T-cell (primary cell): ENCODE measurements at places on chromosomes 11 and 22. TPM values are rescaled to one million over a fixed set of nuclear protein-coding genes. Genes with fewer than 3 reads are reported as not detected.
A peak's percentile ranks its signal among the peaks of the same experiment; 100 is the strongest.

The ASCC2 gene
- 87.4 TPM for total RNA-seq

The SESN3 gene
- total RNA-seq = 136 TPM

The ATG2A gene
- 165 TPM for total RNA-seq

The EI24 gene
- 20.0 TPM for total RNA-seq

The CLCF1 gene
- 5.6 TPM for total RNA-seq

The RAB39A gene
- not detected for total RNA-seq

The MPZL3 gene
- total RNA-seq = 16.2 TPM

The TMEM25 gene
- 31.7 TPM for total RNA-seq

The OR10D3 gene
- total RNA-seq = not detected

The OR51I1 gene
- not detected for total RNA-seq

GRCh38 chr11:66637557-66638176 lies 836 bp upstream of the RBM4 start:
- peak overlapping the region; percentile 78 for H3K27ac ChIP-seq
- H3K4me1 ChIP-seq = peaks cover 38% of the 10 kb centered on the region
- H3K36me3 ChIP-seq = peaks cover 5% of the 10 kb centered on the region
- no peaks in the 10 kb centered on the region for H3K27me3 ChIP-seq
- DNase-seq = no peak

DNA sequence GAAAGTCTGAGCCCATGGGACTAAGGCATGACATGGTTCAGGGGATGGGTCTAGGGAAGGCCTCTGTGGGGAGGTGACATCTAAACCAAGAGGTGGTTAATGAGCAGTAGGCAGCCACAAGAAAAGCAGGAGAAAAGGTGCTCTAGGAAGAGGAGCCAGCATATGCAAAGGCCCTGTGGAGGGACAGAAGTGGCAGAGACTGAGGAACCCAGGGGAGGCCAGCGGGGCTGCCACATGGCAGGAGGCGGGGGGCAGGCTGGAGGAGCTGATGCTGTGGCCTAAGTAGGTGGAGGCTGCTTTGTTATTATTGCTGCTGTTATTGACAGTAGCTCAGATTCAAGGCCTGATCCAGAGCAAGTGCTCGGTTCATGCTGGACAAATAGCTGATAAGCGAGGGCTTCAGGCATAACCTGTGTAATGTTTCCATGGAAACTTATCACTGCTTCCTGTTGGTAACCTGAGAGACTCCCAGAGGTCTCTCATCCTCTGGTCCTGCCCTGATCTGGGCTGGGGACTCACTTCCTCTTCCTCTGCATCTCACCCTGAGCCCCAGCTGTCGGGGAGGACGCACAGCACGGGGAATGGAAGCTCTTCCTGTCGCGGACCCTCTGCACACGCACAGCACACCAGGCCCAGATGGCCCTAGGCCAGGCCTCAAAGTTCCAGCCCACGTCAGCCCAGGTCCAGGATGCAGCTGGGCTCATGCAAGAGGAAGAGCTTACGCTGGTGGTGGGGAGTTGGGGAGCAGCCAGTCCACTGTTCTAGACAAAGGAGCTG lies 75.2 kb upstream of the TP53I11 start:
- DNase-seq = no peak
- H3K4me1 ChIP-seq = peaks cover 3% of the 10 kb centered on the region
- no peaks in the 10 kb centered on the region for H3K36me3 ChIP-seq
- no peak overlapping the region for H3K27ac ChIP-seq

GRCh38 chr11:47852053-47852452 lies 3.9 kb upstream of the NUP160 start:
- no peaks in the 10 kb centered on the region for H3K27me3 ChIP-seq
- peaks cover 38% of the 10 kb centered on the region for H3K4me1 ChIP-seq
- no peak for DNase-seq

- H3K4me1 ChIP-seq = no peaks in the 10 kb centered on the region
- DNase-seq = no peak
- no peaks in the 10 kb centered on the region for H3K36me3 ChIP-seq
Observed at GRCh38 chr11:42043312-42043711, 583.9 kb upstream of the LRRC4C start.

GRCh38 chr11:72631806-72632731 lies 42.2 kb downstream of the PDE2A start:
- DNase-seq = no peak
- no peaks in the 10 kb centered on the region for H3K36me3 ChIP-seq
- H3K4me3 ChIP-seq = no peak overlapping the region
- H3K27ac ChIP-seq = no peak overlapping the region
- H3K27me3 ChIP-seq = peaks cover 34% of the 10 kb centered on the region

GRCh38 chr11:121626507-121626875 lies 173.7 kb upstream of the SORL1-AS1 start:
- DNase-seq = no peak
- no peaks in the 10 kb centered on the region for H3K4me1 ChIP-seq
- H3K27me3 ChIP-seq = no peaks in the 10 kb centered on the region

DNA sequence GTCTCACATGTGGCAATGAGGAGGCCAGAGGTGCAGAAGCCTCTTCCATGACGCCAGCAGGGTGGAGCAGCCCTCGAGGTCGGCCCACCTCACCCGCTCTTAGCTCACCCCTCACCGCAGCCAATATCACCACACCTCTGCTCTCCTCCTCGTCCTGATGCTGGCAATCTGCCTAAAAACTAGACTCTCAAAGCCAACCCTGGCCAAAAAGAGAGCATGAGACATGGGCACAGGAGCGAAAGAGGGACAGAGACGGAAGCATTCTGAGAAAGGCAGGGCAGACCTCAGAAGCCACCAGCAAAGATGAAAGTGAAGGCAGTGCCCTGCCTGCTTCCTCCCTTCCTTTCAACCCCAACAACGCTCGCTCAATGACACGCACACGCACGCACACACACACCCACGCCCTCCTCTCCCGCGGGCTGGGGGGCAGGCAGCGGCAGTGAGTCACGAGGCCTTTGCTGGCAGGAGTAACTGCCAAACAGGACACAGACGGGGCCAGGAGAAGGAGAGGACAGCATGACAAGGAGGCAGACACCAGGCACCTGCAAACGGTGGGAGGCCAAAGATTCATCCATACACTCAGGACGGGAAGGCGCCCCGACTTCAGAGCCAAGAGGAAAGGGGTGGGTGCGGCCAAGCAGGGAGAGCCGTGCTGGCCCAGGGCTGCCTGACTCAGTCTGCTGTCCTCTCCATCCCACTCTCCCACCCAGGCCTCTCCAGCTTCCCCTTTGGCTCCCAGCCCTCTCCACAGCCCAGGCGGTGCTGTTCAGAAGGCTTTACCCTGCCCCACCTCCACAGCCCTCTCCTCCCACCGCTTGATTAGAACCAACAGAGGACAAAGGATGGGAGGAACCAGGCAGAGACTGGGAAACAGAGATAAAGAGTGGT lies 11.4 kb downstream of the IGSF9B start:
- H3K27ac ChIP-seq = peak overlapping the region; percentile 82
- peaks cover 5% of the 10 kb centered on the region for H3K36me3 ChIP-seq
- H3K27me3 ChIP-seq = no peaks in the 10 kb centered on the region
- peaks cover 64% of the 10 kb centered on the region for H3K4me1 ChIP-seq
- DNase-seq = peak; percentile 70

- no peaks in the 10 kb centered on the region for H3K4me1 ChIP-seq
- H3K27ac ChIP-seq = no peak overlapping the region
- peaks cover 14% of the 10 kb centered on the region for H3K36me3 ChIP-seq
- H3K4me3 ChIP-seq = no peak overlapping the region
- no peaks in the 10 kb centered on the region for H3K27me3 ChIP-seq
- DNase-seq = no peak
Observed at GRCh38 chr11:57303280-57303989, 21.3 kb downstream of the TNKS1BP1 start.

DNA sequence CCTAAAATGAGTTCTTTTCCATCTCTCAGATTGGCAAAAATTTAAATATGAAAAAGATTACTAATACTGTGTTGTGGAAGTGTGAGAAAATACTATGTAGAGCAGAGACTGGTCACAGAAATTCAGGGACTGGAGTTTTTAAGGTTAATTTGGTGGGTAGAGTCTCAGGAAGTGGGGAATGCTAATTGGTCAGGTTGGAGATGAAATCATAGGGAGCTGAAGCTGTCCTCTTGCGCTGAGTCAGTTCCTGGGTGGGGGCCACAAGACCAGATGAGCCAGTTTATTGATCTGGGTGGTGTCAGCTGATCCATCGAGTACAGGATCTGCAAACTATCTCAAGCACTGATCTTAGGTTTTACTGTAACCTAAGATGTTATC lies 29.4 kb upstream of the TMEM86A start:
- no peak for DNase-seq
- H3K36me3 ChIP-seq = no peaks in the 10 kb centered on the region
- H3K27me3 ChIP-seq = peaks cover 3% of the 10 kb centered on the region
- H3K4me3 ChIP-seq = no peak overlapping the region
- H3K27ac ChIP-seq = no peak overlapping the region

DNA sequence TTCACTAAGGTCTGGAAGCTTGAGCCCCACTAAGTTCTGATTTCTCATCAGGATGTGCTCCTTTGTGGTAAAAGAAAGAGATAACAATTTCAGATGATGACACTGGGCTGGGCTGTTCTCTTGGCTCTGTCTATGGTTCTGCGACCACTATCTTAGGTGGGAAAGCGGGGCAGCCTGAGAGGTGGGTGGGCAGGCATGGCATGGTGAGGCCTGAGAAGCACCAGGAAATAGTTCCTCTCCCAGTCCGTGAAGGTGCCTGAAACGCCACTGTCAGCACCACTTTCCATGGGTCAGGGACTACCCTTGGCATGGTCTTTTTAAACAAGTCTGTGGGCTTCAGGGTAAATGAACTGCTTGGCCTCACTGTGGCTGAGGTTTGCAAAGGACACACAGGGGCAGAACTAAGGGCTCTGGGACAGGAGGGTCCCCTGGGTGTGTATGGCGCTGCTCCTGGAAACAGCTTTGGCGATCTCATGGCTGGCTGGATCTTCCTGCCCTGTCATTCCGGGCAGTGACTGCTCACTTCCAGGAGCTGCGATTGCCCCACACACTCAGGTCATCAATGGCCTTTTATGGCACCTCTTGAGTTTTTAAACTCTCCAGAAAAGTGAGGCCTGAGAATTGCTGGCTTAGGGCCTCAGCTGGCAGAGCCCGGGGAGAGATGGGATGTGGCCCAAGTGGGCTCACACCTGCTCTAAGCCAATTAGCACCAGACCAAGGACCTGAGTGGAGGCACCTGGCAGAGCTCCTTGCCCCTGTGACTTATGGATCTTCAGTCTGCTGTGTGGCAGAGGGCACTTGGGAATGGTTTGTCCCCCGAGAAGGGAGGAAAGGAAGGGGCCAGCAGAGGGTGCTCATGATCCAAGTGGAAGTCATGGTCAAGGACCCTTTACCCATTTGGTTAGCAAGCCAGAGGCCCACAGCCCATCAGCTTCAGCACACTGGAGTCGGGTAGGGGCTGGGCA lies 55.6 kb upstream of the LYVE1 start:
- H3K4me3 ChIP-seq = no peak overlapping the region
- no peaks in the 10 kb centered on the region for H3K36me3 ChIP-seq
- H3K27me3 ChIP-seq = no peaks in the 10 kb centered on the region
- H3K4me1 ChIP-seq = peaks cover 18% of the 10 kb centered on the region

DNA sequence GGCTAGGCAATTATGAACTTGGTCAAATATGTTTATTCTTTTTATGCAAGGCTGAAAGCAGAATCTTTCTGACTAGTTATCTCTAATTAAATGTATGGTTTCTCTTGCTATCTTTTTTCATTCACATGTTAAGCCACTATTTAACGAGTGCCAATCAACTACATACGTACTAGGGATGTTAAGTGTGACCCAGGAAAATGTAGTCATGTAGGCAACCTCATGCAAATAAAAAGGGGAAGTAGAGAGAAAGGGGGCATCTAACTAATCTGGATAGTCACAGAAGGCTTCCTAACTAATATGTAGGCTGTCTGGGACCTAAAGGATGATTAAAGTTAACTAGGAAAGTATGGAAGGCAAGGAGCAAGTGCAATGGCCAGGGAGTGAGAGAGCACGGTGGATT lies 23.5 kb downstream of the TBRG1 start:
- no peaks in the 10 kb centered on the region for H3K4me1 ChIP-seq
- no peak overlapping the region for H3K4me3 ChIP-seq
- no peaks in the 10 kb centered on the region for H3K27me3 ChIP-seq
- DNase-seq = no peak
- no peak overlapping the region for H3K27ac ChIP-seq
- peaks cover 3% of the 10 kb centered on the region for H3K36me3 ChIP-seq

DNA sequence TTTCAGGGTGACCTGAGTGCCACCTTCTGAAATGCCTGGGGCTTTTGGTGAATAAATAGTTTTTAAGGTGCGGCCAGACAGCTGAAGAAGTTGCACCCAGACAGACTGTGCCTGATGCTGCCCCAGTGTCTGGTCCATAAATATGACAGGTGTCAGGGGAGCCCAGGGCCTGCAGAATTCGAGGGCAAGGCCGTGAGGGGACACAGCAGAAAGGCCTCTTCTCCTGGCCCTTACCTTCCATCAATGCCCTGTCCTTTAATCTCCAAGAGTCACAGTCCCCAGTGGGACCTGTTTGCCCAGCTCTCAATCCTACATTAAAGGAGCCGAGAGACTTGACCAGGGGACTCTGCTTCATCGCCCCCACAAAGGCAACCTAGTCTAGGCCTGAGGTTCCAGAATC lies 45.7 kb downstream of the NAT10 start:
- H3K27ac ChIP-seq = no peak overlapping the region
- H3K4me3 ChIP-seq = no peak overlapping the region
- DNase-seq = no peak
- no peaks in the 10 kb centered on the region for H3K27me3 ChIP-seq
- peaks cover 45% of the 10 kb centered on the region for H3K36me3 ChIP-seq
- H3K4me1 ChIP-seq = no peaks in the 10 kb centered on the region

- H3K27me3 ChIP-seq = no peaks in the 10 kb centered on the region
- no peaks in the 10 kb centered on the region for H3K36me3 ChIP-seq
- H3K4me3 ChIP-seq = no peak overlapping the region
- H3K4me1 ChIP-seq = peaks cover 5% of the 10 kb centered on the region
- DNase-seq = no peak
Observed at GRCh38 chr11:78039919-78040671, 17.0 kb upstream of the KCTD14 start.

- no peak for DNase-seq
- no peak overlapping the region for H3K4me3 ChIP-seq
- H3K36me3 ChIP-seq = no peaks in the 10 kb centered on the region
- no peaks in the 10 kb centered on the region for H3K27me3 ChIP-seq
- H3K27ac ChIP-seq = no peak overlapping the region
Observed at GRCh38 chr11:16790486-16791190, 52.2 kb downstream of the C11orf58 start.

DNA sequence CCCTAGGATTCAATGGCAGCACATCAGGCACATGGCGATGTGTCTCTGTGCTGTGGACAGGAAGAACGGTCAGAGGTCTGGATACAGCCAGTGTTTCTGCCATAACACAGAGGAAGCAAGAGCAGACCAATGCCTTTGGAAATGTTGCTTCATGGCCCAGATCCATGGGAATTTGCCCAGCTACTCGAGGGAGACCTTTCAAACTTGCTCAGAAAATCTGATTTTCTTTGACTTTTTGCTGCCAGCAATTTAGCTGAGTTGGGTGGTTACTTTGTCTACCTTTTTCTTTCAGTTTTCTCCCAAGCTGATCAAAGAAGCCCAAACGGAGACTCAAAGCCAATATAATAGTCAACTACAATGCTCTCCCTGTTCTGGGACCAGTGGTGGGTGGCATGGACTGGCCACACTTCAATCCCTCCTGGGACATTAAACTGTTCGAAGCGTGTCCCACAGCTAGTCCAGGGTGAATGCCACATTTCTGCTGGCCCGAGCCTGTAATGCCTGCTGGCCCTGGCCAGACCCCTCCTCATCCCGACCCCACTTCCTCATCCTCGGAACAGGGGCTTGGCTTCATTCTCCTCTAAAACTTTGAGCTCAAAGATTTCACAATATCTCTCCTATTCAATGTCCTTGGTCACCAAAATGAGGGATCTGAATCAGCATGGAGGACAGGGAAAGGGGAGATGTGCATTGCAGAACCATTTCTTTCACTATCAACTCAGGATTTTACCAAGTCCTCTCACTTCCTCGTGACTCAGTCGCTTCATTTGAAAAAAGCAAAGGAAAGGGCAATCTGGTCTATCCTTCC lies 93.3 kb downstream of the ABTB2 start:
- DNase-seq = no peak
- no peak overlapping the region for H3K27ac ChIP-seq
- peaks cover 3% of the 10 kb centered on the region for H3K27me3 ChIP-seq
- no peak overlapping the region for H3K4me3 ChIP-seq
- H3K36me3 ChIP-seq = no peaks in the 10 kb centered on the region
